ENCODE measurements at places on chromosomes 16 and 17.
A peak's percentile ranks its signal among the peaks of the same experiment; 100 is the strongest.

DNA sequence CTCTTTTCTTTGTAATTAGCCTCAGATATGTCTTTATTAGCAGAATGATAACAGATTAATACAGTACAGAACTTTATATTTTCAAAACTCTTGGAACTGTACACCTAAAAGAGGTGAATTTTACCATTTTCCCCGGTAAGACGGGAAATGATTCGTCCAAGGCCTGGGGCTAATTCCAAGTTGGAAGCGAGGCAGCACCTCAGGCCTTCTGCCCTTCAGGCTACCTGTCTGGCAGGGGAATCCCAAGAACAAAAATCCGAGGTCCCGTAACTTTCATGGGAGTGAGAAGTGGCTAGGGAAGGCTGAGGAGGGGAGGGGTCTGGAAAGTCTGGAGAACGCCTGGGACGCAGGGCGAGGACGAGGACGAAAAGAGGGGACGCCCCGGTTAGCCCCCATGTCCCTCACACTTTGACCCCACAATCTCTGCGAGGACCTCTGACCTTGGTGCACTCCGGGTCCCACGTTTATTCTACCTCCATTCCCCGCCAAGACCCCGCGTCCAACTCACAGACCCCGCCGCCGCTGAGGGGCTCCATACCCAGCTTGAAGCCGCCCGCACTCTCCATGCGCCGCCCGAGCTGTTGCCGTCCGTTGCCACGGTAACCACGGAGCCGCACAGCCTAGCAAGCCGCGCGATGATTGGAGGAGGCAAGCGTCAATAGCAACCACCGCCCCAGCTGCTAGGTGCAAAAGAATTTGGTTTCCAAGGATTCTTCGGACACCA lies at the start of gene HYDIN:
TSS of gene HYDIN (minus strand) at position 601 of the 724 bp plus-strand sequence. CDS start 43,827 bp downstream, outside the sequence.
- no peak for DNase-seq

DNA sequence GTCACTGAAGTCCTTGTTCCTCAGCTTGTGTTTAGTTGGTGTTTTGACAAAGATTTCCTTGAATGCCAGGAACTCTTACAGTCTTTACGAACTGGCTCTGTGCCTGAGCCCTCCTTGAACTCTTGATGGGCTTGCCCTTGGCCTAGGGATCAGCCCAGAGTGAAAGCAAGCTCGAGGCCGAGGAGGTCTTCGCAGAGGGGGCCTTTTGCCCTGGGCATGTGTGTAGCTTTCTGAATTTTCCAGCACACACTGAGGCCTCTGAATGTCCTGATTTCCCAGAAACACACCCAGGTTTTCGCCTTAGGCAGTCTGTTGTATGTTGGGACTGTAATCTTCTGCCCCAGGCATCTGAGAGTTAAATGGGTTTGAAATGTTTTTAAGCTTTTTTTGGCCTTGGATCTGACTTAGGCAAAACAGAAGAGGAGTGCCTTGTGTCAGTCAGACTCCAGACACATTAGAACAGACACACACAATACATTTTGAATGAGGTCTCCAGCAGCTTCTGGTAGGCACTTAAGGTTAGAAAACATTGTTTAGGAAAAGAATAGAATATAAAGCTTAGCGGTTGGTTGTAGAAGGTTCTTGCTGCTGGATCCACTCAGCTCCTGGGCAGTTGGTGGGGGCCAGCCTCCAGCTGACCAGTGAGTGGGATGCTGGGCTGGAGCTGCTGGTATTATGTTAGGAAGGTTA lies 17.1 kb downstream of the FOXK2 start:
- no peak for DNase-seq

- no peak for DNase-seq
These were observed 79.0 kb downstream of the CDH8 start for GRCh38 chr16:61957075-61957855.

- no peak for DNase-seq
These were observed 260.5 kb downstream of the CBLN1 start for GRCh38 chr16:49021136-49021535.

- DNase-seq = no peak
These were observed 309.0 kb downstream of the CPPED1 start for GRCh38 chr16:12494661-12495060.

DNA sequence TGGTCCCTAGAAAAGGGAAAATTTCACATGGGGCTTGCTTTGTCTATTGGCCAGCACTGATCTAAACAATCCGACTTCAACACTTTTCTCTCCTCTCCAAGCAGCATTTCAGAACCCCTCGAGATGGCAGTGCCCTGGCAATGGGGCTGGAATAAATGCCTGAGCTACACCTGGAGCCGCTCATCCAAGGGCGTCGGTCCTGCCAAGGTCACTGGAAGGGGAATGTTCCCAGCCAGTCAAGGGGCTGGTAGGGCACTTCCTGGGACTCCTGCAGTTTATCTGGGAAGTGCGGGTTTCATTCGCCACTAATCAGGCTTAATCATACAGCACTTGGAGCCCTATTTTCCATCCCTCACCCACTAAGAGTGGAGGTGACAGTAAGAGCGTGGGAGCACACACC lies 17.1 kb downstream of the MEAK7 start:
- no peak for DNase-seq

- DNase-seq = no peak
These were observed 5.1 kb upstream of the CISD3 start for GRCh38 chr17:38725066-38725465.

DNA sequence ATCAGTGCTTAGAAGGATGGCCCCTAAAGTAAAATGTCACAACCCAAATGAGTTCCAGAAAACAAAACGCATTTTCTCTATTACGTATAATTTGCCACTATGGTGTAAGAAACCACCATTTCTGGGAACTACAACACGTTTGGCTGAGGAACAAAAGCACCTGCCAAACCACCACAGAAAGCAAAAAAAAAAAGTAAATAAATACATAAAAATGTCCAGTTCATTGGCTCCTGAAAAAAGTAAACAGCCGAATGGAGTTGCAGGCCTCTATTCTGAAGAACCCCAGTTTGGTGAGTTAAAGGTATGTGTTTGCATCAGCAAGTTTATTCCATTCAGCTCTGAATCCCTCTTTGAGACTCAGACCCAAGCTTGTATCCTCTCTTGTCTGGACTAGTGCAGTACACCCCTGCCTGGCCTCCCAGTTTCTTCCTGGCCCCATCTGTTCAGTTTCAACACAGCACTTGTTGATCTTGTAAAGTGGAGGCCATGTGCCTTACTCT lies 36.9 kb downstream of the ERN1 start:
- no peak for DNase-seq

DNA sequence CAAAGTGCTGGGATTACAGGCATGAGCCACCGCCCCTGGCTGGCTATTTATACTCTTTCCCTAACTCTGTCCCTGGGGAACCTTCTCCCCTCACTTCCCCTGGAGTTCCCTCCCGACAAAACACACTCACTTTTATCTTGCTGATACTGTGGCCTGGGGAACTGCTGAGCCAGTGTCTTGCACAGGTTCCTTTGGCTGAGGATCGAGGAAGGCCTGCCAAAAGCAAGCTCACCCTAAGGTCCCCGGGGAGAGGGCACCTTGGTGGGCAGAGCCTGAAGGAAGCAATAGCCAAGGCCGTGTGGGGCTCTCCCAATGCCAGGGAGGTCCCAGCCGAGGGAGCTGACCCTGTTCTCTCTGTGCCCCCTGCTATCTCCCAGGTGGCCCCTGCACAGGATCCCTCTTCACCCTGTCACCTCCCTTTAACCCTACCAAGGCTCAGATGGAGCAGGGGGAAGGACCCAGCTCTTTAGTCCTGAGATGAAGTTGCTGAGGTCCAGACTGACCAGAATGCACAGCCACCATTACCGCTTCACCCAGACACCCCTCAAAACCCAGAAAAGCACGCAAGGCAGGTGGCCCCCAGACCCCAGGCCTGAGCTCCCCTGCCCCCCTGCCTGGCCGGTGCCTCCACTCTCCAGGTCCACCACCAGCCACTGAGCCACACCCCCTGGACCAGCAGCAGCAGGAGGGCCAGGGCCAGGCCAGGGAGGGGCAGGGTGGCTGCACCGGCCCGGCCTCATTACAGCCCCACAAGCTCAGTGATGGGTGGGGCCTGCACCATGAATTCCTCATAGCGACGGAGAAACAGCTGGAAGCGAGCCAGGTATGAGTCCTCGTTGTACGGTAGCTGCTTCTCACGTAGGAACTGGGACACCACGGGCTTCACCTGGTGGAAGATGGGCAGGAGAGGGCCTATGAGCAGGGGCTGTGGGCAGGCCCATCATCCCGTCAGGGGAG lies 5.1 kb upstream of the FDXR start:
- no peak for DNase-seq

DNA sequence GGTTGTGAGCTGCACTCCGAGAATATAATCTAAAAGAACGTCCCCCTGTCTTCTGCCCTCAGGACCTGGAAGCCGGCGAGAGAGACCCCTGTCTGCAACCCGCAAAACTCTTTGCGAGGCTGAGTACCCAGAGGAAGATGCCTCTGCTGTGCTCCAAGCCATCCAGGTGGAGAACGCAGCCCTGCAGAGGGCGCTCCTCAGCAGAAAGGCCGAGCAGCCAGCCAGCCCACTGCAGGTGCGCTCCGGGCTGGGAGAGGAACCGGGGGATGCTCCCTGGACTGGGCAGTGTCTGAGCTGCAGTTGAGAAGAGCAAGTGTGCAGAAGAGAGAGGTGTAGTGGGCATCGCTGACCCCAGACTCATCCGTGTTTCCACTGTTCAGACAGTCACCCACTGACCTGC lies 148.3 kb downstream of the KATNIP start:
- no peak for DNase-seq

DNA sequence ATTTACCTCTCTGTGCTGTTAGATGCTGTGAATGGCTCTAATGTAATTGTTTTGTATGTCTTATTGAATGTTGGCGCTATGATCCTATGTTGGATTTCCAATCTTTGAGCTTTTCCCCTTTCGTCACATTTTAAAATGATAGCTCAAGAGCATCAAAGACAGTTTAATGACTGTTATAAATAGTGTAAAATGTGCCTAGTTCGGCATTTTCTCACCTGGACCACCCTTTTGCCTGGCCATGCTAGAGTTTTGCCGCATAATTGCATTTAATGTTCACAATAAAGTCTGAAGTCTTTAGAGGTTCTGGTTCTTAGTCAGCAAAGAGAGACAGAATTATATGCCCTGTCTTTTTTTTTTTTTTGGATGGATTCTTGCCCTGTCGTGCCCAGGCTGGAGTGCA lies 155.2 kb downstream of the SNX29 start:
- DNase-seq = no peak

DNA sequence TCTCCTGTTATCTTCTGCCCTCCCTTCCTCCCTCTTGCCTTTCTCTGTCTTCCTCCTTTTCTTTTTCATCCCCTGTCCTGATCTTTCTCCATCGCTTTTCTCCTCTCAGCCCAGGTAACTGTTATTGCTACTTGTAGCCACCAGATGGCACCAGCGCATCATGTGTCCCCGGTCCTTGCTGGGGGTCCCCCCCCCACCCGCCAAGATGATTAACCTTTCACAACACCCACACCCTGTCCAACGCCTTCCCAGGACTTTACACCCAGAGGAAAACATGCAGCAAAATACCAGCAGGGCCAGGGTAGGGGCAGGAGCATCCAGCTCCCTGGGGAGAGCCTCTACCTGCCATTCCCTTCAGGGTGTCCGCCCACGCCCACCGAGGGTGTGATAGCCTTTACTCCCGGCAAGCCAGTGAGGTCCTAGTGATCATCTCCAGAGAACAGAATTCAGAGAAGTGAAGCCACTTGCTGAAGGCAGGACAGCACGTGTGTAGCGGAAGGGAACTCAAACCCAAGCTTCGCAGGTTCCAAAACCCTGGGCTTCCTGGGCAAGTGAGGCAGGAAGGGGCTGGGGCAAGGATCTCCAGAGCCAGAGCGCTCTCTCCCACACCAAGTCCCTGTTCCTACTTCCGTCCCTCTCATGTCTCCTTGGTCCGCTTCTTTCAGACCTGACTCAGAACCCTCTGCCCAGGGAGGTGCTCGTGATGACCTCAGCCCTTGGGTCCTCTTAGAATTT lies 13.4 kb upstream of the TAC4 start:
- peak; percentile 60 for DNase-seq

GRCh38 chr17:76997981-76998531 lies 129.9 kb downstream of the MGAT5B start:
- DNase-seq = peak; percentile 18

GRCh38 chr17:79036596-79036995 lies 12.6 kb downstream of the C1QTNF1 start:
- DNase-seq = no peak

DNA sequence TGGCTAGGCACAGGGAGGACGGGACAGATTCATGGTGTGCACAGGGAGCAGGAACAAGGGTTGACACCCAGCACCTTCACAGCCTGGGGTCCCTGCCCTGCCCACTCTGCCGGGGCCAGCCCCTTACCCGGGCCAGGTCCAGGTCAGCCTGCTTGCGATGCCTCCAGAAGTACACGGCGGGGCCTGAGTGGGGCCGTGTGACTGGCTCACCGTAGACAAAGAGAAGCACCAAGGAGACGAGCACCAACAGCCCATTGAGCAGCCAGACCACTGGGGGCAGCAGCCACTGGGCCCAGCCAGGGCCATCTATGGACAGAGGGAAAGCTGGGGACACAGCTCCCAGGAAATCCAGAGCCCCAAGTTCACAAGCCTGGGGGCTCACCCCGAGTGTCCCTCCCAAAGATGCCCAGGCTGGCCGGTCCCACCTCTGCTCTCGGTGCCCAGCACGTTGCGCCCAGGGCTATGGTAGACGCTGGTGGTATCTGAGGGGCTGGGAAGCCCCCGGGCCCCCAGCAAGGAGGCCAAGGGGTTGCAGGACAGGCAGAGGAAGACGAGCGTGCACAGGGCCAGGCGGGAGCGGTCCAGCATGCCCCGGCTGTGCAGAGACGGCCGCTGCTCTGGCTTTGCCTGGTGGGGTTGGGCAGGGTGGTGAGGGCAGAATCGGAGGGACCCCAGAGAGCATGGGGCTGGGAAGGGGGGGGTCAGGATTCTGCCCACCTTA lies 19.8 kb downstream of the SREBF1 start:
- no peak for DNase-seq

DNA sequence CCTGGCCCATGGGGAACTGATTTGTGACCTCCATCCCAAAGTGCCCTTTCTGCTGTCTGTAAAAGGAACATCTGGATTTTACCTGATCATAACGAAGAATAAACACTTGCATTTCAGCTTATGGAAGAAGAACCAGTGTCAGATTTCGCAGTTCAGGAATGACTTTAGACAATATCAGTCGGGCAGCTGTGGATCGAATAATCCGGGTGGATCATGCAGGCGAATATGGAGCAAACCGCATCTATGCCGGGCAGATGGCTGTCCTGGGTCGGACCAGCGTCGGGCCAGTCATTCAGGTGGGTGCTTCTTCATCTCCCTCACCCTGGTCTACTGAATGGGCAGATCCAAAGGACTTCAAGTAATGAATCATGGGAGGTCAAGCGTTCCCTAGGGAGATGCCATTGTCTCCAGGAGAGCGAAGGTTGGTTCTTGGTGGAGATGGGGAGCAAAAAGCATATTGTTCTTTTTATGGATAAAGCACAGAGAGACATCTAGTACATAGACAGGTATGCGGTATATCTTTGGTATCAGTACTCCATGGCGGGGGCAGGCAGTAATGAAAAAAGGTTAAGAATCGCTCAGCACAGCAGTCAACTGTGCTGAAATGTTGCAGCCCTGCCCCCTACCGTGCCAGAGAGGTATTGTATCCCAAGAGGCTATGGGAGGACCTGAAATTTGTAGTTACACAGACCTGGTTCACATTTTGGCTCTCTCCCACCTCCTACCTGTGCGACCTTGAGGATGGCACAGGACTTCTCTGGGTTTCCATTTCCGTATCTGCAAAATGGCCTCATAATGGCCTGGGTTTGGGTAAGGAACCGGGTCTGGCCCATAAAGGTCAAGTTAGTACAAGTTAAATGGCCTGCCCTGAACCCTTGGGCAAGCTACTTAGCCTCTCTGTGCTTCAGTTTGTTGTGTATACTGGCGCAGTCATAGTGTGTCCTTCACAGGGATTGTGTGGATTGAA lies 4.7 kb downstream of the COQ7 start:
- DNase-seq = peak; percentile 59

- DNase-seq = no peak
These were observed 2.8 kb upstream of the MSRB1 start for GRCh38 chr16:1945559-1946391.
